ENCODE measurements at places on chromosomes 5 and 9.

GRCh38 chr5:151115272-151115905, 34.6 kb upstream of the TNIP1 start:
- peak; percentile 85 for DNase-seq

DNA sequence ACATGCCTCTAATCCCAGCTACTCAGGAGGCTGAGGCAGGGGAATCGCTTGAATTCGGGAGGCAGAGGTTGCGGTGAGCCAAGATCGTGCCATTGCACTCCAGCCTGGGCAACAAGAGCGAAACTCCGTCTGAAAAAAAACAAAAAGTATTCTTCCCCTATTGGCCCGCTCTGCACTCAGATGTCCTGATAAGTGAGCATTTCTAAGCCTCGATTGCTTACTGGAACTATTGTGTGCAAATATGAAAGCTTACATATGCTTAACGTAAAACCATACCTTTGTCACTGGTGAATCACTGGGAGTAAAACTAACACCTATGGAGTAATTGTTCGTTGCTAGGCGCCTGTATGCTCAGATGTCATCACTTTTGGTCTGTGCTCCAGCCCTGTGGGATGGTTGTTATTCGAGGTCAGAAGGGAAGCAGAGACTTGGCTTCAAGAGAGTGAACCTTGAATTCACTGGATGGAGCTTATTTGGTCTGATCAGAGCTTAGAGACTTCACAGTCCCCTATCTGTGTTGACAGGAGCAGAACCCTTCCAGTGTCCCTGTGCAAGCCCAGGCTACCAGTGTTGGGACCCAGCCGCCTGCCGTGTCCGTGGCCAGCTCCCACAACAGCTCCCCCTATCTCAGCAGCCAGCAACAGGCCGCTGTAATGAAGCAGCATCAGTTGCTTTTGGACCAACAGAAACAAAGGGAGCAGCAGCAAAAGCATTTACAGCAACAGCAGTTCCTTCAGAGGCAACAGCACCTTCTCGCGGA, 25.3 kb upstream of the LTC4S start:
- DNase-seq = no peak

DNA sequence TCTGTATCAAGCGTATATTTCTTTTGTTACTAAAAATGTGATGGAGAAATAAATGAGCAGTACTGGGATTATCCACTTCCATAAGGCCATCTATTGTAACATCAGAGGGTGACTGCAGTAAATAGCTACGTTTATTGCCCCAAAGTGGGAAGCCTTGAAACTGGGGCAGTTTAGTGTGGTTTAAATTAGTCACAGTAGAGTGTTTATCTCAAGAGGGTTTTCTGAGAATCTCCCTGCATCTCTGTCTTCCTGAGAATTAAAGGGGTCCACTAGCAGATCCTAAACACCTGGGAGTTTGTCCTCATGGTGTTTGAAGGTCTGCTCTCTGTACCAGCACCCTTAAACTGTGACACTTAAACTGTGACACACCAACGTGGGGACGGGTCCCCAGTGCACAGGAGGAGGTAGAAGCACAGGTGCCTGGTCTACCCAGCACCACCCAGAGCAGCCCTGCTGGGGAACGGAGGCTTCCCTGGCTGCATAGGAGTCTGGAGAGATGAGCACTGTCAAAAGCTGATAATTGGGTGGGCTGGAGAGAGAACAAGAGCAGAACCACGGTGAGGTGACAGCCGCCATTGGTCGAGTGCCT, 25.2 kb downstream of the PRRC2B start:
- DNase-seq = no peak

DNA sequence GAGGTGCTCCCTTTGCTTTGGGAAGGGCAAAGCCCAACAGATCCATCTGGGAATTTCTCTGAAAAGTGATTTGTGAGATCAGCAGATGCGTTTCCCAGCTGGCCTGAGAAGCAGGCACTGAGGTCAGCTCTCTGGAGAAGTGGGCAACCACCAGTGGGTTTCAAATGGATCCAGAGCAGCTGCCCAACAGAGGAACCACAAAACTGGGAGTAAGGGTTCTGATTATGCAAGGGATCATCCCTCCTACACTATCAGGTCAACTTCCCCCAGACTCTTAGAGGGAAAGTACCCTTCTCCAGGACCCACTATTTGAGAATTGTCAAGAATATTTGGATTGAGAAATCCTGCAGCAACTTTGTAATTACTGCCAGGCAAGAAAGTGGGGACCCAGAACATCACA, 21.7 kb downstream of the CCL28 start:
- DNase-seq = no peak

Data from OCI-M1 (cell line).